ENCODE measurements at places on chromosomes 1 and 21.

DNA sequence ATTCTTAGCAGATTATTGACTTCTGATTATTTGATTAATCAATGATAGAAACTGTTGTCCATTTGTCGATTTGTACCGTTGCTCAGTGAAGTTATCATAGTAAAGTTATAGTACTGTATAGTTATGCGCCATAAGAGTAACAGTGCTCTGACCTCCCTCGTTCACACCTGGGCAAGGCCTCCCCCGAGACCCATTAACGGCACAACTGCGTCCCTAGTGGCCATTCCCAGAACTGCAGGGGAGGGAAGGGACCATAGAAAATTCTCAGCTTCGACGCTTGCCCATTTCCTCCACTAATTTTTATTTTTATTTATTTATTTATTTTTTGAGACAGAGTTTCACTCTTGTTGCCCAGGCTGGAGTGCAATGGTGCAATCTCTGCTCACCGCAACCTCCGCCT is 334.4 kb downstream of the DSCAM start:
- no peak for DNase-seq

DNA sequence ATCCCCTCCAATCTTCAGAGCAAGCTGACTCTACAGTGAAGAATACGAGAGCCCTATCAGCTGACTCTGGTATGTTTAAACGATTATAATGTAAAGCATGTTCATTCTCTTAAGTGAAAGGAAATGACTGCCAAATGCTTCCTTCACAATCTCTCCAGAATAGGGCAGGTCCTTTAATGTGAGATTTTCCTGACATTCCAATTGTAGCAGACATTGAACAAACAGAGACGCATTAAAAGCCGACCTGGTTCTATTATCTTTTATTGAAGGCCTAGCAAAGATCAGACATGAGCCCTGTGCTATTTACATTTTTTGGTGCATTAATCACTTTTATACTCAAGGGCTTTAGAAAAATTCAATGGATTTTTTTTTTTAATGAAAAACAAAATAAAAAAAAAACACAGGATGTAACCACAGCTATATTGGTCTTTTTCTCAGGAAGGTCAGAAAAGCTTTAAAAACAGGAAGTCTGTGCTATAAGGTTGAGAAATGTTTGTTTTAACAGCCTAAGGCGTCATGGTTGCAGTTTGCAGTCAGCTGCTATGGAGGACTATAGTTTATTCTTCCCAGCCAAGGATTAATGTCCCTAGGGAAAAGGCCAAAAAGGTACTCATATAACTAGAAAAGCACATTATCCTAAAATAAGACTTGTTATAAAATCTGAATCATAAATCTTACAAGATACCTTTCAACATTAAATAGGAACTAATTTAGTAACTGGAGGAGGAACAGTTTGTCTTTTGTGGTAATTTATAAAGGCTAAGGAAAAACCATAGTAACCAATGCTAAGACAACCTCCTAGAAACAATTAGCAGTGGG is 104.8 kb downstream of the RERE start:
- DNase-seq: peak; percentile 90

GRCh38 chr1:111738436-111739193 is 580 bp downstream of the INKA2 start:
- DNase-seq: peak; percentile 69

DNA sequence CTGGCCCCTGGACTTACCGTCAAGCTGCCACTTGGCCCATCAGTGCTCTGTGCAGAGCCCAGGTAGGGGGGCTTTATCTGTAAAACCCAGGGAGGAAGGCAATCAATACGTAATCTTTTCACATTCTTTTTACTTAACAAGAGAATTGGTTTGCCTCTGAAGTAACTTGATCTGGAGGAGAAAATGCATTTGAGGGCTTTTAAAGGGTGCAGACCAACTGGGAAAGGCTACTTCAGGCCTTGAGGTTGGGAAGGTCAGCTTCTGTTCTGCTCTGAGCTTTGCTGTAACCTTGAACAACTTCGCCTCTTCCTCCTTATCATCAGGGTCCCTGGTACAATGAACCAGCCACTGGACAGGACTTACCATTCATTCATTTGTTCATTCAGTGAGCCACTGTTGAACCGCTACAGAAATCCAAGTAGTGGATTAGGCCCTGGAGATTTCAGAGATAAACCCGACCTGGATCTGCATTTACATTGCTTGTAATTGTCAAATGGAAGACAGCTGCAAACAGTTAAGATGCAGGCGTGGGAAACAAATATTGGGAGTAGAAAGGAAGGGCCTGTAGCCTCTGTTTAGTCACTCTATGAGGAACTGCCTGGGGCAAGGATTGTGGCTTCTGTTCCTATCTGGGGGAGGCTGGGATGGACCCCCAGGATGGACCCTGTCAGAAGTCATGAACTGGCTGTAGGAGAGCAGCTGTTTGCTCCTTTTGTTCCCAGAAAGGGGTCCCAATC is 90.9 kb downstream of the MAN1C1 start:
- DNase-seq: no peak

DNA sequence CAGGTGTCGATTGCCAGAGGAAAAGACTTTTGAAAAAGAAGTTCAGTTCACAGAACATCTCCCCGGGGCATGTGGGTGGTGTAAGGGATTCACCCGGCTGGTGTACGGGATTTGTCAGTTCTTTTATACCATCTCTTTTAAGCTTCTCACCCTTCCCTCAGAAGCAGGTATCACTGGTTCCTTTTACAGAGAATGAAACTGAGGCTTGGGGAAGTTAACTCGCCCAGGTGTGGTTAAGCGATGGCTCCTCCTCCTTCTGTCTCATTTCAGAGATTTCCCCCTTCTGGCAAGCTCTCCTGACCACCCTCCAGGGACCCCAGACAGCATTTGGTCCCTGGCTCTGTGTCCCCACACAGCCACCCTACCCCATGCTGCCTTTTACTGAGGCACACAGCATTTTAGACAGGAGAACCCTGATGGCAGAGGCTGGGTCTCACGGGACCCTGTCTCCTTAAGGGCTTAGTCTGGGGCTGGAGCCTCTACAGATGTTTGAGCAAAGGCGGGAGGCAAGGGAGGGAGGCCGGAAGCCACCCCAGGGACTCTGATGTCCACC is 2.8 kb upstream of the ECE1 start:
- DNase-seq: no peak

GRCh38 chr1:109630081-109630897 is 10.7 kb downstream of the AMPD2 start:
- no peak for DNase-seq

DNA sequence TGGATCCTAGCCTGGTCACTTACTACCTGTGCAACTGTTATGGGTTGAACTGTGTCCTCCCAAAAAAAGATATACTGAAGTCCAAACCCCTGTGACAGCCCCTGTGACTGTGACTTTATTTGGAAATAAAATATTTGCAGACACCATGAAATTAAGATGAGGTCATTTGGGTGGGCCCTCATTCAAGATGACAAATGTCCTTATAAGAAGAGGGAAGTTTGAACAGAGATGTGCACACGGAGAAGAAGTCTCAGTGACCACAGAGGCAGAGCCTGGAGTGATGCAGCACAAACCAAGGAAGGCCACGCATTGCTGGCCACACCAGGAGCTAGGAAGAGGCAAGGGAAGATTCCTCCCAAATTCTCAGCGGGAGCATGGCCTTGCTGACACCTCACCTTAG is 249.7 kb upstream of the RUNX1 start:
- DNase-seq: no peak

DNA sequence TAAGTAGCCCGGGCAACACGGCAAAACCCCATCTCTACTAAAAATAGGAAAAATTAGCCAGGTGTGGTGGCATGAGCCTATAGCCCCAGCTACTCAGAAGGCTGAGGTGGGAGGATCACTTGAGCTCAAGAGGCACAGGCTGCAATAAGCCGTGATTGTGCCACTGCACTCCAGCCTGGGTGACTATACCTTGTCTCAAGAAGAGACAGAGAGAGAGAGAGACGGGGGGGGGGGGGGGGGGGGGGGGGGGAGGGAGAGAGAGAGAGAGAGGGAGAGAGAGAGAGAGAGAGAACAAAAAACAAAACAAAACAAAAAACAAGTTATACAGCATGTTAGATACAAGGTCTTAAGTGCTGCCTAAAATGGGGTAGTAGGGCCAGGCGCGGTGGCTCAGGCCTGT is 77.8 kb upstream of the ZNF281 start:
- peak; percentile 22 for DNase-seq

GRCh38 chr1:243723050-243723449 is 127.0 kb downstream of the AKT3 start:
- DNase-seq: no peak

GRCh38 chr1:227343727-227344551 is 25.6 kb upstream of the CDC42BPA start:
- peak; percentile 77 for DNase-seq

DNA sequence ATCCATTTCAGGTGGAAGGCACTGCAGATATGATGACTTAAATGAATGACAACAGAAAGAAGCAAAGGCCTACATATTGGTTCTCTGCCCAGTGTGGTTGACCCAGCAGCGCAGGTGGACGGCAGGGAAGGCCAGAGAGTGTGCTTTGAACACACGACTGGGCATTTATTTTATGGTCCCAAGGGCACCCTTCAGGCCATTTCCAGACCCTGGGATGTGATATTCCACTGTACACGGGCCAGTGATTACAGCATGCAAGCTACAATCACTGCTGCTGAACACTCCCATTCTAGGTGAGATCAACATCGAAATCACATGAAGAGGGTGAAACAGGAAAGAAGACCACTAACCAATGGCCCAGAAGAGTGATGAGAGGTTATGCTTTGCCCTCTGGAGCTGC is 33.8 kb downstream of the PCNX2 start:
- DNase-seq: no peak

DNA sequence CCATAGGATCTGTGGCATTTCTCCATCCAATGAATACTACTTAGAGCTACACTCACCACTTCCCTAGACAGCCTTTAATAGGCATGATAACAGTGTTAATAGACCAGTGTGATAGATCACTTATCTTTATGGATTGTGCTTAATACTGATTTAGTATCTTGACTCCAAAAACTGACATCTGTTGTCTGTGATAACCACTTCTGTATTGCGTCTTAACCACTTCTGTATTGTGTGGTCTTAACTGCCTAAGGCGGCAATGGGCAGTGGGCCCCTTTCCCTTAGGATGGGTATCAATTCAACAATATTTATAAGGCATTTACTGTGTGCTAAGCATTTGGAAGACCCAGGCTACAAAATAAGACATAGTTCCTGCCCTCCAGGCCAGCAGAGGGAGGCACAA is 32.0 kb upstream of the RCAN3 start:
- DNase-seq: no peak

- DNase-seq: peak; percentile 82
Measured at GRCh38 chr1:244050835-244051444, at the start of gene ZBTB18. ZBTB18 (plus strand) TSS chr1:244051283; CDS start chr1:244051432, 149 bp downstream.

DNA sequence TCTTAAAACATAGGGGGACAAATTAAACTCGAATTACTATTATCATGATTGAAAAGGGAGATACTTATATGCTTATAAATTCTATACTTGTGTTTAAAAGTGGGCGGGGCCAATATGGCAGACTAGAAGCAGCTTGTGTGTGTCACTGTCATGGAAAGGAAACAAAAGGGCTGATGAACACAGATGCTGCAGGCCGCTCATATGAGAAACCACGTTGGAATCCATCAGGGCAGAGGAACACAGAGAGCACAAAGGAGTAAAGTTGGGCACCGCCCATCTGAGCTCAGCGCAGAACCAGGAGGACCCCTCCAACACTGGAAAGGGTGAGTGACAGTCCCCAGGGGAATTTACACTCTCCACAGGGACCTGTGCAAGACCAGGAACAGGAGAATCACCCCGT is 107.0 kb downstream of the SLC5A9 start:
- no peak for DNase-seq

- DNase-seq: no peak
Measured at GRCh38 chr1:99228153-99228552, 36.1 kb upstream of the PLPPR4 start.

DNA sequence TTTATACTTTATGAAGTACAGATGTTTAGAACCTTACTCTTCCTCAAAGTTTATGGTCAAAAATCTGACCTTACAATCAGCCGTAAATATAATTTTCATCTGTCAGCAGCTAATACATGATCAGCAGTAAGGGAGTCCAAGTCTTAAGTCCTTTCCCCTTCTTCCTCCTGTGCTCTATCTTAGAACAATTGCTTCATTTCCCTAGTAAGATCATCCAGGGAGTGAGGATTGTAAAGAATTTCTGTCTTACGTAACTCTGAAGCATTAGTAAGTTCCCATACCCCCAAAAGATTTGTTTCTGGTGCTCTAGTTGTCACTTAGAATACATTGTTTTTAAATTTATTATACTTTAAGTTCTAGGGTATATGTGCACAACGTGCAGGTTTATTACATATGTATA is 2.1 kb downstream of the SETDB1 start:
- no peak for DNase-seq

GRCh38 chr1:180533266-180533987 is 25.3 kb upstream of the OVAAL start:
- peak; percentile 57 for DNase-seq

All from astrocyte of the spinal cord (primary cell).